Occipital lobe (tissue), 3 donors: ENCODE measurements at places on chromosomes 5 and 9. TPM values are rescaled to one million over a fixed set of nuclear protein-coding genes. Genes with fewer than 3 reads are reported as not detected.

PCDHGA3 gene
- total RNA-seq: 4.7 TPM

SPINK6 gene
- not detected for total RNA-seq

FNIP1 gene
- total RNA-seq: 64.4 TPM

CDH12 gene
- 38.4 TPM for total RNA-seq

SPINK1 gene
- total RNA-seq: not detected

EIF4E1B gene
- not detected for total RNA-seq

GMCL2 gene
- not detected for total RNA-seq

CCDC192 gene
- not detected for total RNA-seq

FOXD4 gene
- 0.47 TPM for total RNA-seq

IL3 gene
- not detected for total RNA-seq

TNC gene
- total RNA-seq: 73.6 TPM

REEP2 gene
- 71.0 TPM for total RNA-seq

FOXD4L5 gene
- total RNA-seq: 0.47 TPM

IFNK gene
- not detected for total RNA-seq

MARCOL gene
- total RNA-seq: not detected

ANKRD31 gene
- 0.94 TPM for total RNA-seq

PLAC8L1 gene
- not detected for total RNA-seq

KIF4B gene
- 0.16 TPM for total RNA-seq
